Stimulated activated CD8-positive, alpha-beta memory T cell treated with anti-CD3 and anti-CD28 coated beads, Interleukin-4, amount 100 ng/mL, for 1 hour (primary cell): ENCODE measurements at places on chromosomes 3 and 15.

GRCh38 chr15:28861031-28861534 is 12.6 kb upstream of the GOLGA6L7 start:
- DNase-seq, result no peak

DNA sequence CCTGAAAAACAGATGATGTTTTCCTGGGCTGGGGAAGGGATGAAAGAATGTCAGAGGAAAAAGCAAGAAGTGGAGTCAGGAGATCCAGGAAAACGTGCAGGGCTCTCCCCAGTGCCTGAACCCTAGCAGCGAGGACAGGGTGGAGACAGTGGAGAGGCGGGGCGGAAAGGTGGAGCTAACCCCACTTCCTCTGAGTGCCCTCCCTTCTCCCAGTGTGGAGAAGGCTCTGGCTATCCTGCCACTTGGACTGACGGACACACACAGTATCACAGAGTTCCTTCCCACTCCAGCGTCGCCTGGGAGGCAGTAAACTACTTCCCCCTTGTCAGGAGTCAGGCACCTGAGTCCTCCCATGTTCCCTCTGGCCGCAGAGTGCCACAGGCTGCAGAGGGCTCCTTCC is 125.3 kb upstream of the CHRNA7 start:
- DNase-seq, result no peak

DNA sequence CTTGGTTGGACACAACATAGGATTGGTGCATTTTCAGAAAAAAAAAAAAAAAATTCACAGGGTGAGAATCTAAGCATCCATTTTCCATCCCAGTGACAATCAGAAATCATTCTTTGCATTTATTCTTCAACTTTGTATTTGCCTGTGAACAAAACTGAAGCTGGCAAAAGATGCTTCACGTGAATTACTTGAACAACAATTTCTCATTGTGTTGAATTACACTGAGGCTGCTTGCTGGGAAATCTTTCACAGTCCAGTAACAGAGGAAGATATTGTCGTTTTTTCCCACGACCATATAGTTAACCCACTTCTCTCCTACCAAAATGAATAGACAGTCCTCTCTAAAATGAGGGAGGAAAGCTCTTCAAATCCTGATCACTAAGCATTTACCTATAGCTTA is 4.3 kb upstream of the SLCO3A1 start:
- no peak for DNase-seq

DNA sequence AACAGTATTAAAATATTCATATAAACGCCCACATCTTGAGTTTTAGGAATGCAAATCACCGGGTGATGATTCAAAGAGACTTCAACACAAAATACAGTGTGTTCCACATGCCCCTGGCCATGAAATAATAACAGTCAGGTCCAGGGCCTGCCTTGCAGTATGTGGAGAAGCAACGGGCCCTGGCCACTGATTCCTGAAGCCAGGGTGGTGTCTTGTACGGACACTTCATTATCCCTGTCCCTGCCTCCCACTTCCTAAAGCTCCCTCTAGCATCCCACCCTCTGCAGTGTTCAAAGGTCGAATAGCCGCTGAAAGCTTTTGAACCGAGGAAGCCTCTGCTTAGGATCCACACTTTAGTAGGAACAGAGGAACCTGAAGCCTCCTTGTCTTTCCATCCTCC is 50.4 kb upstream of the PCSK6 start:
- DNase-seq, result no peak

GRCh38 chr3:39226106-39226741 is 33.8 kb upstream of the XIRP1 start:
- DNase-seq, result no peak

DNA sequence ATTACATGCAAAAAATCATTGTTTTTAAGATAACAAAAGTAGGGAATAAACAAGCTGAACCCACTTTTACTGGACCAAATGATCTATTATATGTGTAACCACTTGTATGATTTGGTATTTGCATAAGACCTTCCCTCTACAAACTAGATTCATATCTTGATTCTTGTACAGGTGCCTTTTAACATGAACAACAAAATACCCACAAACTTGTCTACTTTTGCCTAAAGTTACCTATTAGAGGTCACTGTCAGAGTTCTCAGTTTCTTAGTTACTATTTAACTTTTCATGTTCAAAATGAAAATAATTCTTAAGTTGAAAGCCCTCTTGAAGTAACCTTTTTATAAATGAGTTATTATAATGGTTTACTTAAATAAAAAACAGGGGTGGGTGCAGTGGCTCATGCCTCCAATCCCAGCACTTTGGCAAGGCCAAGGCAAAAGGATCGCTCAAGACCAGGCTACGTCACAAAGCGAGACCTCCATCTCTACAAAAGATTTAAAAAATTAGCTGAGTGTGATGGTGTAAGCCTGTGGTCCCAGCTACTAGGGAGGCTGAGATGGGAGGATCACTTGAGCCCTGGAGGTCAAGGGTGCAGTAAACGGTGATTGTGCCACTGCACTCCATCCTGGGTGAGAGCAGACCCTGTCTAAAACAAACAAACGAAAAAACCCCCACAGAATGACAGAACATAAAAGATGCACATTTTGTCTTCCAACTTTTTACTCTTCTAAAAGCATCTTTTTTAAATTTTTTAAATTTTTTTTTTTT is 16.0 kb downstream of the ACTR8 start:
- no peak for DNase-seq

DNA sequence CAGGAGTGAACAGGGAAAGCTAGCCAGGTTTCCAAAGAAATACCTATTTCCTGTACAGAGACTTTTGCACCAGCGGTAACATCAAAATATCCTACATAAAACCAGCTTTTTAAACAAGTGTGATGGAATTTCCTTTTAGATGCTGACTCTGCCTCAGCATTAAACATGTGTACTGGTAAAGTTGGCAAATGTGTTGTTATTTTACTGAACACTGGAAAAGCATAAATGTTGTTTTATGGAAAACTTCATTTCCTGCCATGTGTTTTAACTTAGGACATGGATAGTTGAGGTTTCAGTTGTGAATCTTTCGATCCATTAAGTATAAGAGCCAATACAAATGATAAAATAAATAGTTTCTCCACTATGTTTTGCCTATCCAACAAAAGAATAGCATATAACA is 15.7 kb downstream of the OXNAD1 start:
- no peak for DNase-seq

GRCh38 chr15:62582580-62582979 is 417.5 kb upstream of the C2CD4B start:
- no peak for DNase-seq
